NCI-H1436 treated with DMSO at 0.1 percent for 48 hours (cell line): ENCODE measurements at places on chromosomes 16 and 17.
A peak's percentile ranks its signal among the peaks of the same experiment; 100 is the strongest.

DNA sequence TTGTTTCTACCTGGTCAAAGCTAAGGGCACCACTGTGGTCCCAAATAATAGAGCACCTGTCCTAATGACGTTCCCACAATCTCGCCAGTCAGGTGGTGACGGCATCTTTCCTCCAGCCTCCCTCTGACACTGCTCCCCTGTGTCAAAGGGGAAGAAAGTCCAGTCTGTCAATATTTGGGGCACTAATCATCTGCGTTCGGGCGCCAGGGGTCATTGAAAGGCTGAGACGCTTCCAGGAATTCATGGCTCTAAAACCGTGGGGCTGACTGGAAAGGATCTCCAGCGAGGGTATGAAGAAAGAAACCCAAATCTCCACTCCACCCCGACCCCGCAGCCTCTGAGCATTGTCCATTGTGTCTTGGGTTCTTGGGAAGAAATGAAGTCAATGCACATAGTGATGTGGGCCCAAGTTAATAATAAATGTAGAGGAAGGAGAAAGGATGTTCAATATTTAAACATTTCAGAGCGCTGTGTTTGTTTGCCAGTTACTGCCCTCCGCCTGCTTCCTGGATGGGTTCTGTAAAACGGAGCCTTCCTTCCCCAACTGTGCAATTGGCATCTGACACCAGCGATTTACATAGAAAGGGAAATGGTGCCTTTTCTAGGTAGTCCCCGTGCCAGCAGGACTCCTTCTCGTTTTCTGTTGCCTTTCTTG lies 103.2 kb downstream of the SOCS1 start:
- DNase-seq: no peak

- no peak for DNase-seq
These were observed 22.3 kb downstream of the RTN4RL1 start for GRCh38 chr17:2002767-2003329.

DNA sequence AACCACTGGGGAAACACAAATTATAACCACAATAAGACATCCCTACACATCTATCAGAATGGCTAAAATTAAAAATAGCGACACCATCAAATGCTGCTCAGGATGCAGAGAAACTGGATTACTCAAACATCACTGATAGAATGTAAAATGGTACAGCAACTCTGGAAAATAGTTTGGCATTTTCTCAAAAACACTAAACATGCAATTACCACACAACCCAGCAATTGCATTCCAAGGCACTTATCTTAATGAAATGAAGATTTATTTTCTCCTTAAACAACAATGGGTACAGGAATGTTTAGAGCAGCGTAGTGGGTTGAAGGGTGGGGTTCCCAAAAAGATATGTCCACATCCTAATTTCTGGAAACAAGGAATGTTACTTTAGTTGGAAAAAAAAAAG lies 309.0 kb upstream of the PMFBP1 start:
- DNase-seq: no peak

GRCh38 chr17:41547921-41548843 lies 20.1 kb upstream of the KRT19 start:
- peak; percentile 6 for DNase-seq

DNA sequence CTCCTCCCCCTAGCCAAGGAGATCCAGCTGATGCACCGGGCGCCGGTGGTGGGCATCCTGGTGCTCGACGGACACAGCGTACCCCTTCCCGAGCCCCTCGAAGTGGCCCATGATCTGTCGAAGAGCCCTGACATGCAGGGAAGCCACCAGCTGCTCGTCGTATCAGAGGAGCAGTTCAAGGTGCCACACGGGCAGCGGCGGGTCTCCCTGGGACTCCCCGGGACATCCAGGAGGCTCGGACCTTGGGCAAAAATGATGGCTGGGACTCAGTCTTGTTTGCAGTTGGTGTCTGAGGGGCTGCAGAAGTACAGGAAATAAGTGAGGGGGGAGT lies 15.8 kb upstream of the MYO15B start:
- no peak for DNase-seq

- no peak for DNase-seq
These were observed 176.1 kb downstream of the CCDC182 start for GRCh38 chr17:57569021-57569420.
